ENCODE measurements at places on chromosomes 1 and 21. TPM values are rescaled to one million over a fixed set of nuclear protein-coding genes. Genes with fewer than 3 reads are reported as not detected.

- H3K27ac ChIP-seq, result no peak overlapping the region
- no peak for DNase-seq
- H3K4me1 ChIP-seq, result no peaks in the 10 kb centered on the region
- no peak overlapping the region for H3K4me3 ChIP-seq
These were observed 119.9 kb downstream of the NOS1AP start for GRCh38 chr1:162189345-162189744.

- peaks cover 18% of the 10 kb centered on the region for H3K4me1 ChIP-seq
- no peaks in the 10 kb centered on the region for H3K36me3 ChIP-seq
- no peak overlapping the region for H3K4me3 ChIP-seq
- no peak for DNase-seq
- no peaks in the 10 kb centered on the region for H3K27me3 ChIP-seq
- no peak overlapping the region for H3K27ac ChIP-seq
These were observed 93.0 kb upstream of the DUSP10 start for GRCh38 chr1:221834698-221835513.

DNA sequence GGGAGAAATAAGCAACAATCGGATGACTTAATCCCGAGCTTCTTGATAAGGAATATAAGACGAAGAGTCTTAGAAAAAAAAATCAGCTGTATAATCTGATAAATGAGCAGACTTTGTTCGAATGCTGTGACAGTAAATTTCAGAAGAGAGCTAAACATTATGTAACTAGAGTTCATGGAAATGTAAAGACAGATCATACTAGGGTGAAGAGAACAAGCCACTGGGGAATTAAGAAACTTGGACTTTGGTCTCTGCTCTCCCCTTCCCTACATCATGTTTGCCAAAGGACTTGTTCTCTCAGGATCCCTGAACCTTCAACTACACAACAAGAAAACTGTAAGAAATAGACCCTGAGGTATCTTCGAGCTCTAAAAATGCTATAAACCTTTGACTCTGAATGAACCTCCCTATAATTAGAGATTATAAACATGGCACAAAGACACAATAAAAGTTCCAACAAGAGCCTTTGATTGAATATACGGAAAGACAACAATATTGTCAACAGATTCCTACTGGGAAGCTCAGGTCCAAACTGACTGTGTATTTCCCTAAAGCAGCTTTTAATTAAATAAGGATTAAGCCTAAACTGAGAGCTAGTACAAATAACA, 27.5 kb downstream of the FRRS1 start:
- H3K4me1 ChIP-seq, result no peaks in the 10 kb centered on the region
- no peak overlapping the region for H3K4me3 ChIP-seq
- DNase-seq, result no peak
- H3K27ac ChIP-seq, result no peak overlapping the region
- H3K36me3 ChIP-seq, result no peaks in the 10 kb centered on the region

GRCh38 chr1:241186716-241187115, 170.3 kb downstream of the RGS7 start:
- H3K27me3 ChIP-seq, result no peaks in the 10 kb centered on the region
- no peak overlapping the region for H3K27ac ChIP-seq
- DNase-seq, result no peak
- H3K4me3 ChIP-seq, result no peak overlapping the region

- H3K4me3 ChIP-seq, result no peak overlapping the region
- no peak overlapping the region for H3K27ac ChIP-seq
- H3K36me3 ChIP-seq, result no peaks in the 10 kb centered on the region
- DNase-seq, result no peak
- peaks cover 30% of the 10 kb centered on the region for H3K4me1 ChIP-seq
These were observed 49.8 kb downstream of the SLC16A1 start for GRCh38 chr1:112906150-112906698.

GRCh38 chr1:184664661-184665060, 90.0 kb downstream of the EDEM3 start:
- DNase-seq, result no peak
- no peaks in the 10 kb centered on the region for H3K36me3 ChIP-seq
- peaks cover 6% of the 10 kb centered on the region for H3K4me1 ChIP-seq
- H3K27ac ChIP-seq, result no peak overlapping the region

DNA sequence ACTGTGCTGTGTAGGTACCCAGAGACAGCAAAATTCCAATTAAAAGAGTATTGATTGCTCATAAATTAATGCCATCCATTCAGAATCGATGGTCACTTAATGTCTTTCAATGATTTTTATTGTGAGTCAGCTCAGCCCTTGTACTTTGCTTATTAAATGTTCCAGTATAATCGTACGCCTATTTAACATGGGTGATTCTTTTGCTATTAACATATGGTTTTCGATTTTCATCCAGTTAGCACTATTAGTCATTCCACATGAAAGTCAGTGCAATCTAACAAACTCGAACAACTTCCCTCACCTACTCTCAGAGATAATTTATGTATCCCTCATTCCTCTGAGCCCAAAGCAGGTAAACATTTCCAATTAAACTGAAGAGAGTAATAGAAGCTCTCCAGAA, 109.6 kb upstream of the APP start:
- H3K4me3 ChIP-seq, result no peak overlapping the region
- no peak for DNase-seq
- H3K27ac ChIP-seq, result no peak overlapping the region
- no peaks in the 10 kb centered on the region for H3K4me1 ChIP-seq
- no peaks in the 10 kb centered on the region for H3K27me3 ChIP-seq

Gene TMOD4
- 2.2 TPM for total RNA-seq

Gene C1orf115
- 11.0 TPM for total RNA-seq

Gene TRAF5
- total RNA-seq, result 14.0 TPM

Gene G0S2
- 187 TPM for total RNA-seq

Gene UBASH3A
- 6.4 TPM for total RNA-seq

Gene NCAM2
- 4.7 TPM for total RNA-seq

Gene SPRR2A
- 74.6 TPM for total RNA-seq
